ENCODE measurements at places on chromosomes 4 and X. TPM values are rescaled to one million over a fixed set of nuclear protein-coding genes. Genes with fewer than 3 reads are reported as not detected.

Gene AKAP14
- 0.42 TPM for polyA plus RNA-seq

Gene TMEM164
- 37.7 TPM for polyA plus RNA-seq

Gene SLC2A9
- polyA plus RNA-seq = 10.5 TPM

Gene SSX2
- polyA plus RNA-seq = not detected

Gene TGIF2LX
- not detected for polyA plus RNA-seq

Gene MAP7D2
- polyA plus RNA-seq = 0.56 TPM

Gene WFS1
- 25.3 TPM for polyA plus RNA-seq

Gene FOXO4
- 18.9 TPM for polyA plus RNA-seq

DNA sequence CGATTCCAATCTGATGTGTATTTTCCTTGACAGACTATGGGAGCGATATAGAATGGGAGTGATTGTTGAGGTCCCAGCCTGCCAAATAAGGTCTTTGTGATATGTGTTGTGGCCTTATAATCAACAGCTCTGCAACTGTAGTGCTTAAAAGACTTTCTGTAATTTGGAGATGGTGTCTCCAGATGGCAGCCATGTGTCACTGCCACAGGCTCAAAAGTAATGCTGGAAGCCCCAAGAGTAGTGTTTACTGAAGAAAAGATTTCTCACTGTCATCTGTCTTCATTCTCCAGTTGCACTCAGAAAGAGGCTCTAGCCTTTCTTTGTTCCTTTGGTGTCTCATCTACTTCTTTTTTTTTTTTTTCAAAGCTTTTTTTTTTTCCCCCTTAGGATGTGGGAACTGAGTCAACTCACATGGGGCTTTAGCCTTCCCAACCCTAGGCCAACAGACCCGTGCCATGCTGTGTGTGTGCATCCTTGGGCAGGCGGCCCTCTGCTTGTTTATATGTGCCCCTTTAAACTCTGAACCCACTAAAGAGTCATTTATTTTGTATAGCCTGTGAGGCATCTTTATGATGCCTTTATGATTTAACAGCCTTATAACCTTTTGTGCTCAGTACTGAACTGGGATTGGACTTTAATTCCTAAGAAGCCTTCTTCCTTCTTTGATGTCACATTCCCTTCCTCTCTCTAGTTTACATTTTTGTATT is 15.6 kb downstream of the SRPX2 start:
- DNase-seq = no peak

DNA sequence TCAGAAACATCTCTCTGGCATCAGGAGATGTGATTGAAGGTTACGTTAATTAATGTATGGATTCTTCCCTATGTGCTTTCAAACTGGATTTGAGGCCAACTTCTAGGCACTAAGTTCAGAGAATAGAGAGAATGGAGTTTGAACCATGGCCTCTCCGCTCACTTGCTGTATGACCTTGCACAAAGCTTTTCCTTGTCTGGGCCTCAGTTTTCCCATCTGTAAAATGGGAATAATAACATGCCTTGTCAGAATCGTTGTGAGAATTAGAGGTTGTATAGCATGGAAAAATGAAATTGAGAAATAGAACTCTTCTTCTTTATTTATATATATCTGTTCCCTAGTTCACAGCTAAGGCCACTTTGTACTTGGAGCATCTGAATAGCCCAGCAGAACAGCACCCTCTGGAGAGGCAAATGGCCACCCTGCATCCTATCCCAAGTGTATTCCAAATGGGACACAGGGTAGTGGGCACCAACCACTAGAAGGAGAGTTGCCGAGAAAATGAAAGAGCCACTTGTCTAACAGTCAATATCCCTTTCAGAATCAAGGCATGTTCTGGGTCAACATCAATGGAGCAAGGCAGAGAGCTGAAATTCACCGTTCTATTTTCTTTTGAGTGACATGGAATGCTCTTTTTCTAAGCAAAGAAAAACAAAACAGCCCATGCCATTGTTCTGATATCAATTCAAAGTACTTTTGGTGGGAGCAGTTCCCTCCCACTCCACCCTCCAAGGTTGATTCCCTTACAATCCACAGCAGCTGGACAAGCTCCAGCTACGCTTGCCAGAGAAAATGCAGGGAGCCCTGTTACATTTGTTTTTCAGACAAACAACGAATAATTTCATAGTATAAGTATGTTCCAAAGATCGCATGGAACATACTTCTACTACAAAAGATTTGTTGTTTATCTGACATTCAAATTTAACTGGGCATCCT is 23.3 kb upstream of the MTM1 start:
- DNase-seq = no peak

GRCh38 chr4:25427871-25428270 is 50.8 kb downstream of the ANAPC4 start:
- DNase-seq = no peak

DNA sequence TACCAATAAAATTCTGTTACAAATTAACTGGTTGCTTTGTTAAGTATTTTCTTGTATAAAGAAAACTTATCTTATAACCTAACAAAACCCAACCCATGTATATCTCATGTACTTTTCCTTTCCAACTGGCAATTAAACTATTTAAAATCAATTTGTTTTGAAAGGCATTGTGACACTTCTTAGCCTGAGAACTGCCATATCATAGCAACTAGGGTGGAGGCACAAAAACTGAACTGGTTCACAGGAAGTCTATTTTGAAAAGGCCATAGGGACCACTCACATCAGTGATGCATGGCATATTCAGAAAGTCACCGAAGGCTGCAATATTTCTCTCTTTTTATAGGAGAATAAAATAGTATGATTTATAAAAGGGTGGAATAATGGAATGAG is 40.5 kb upstream of the ARSJ start:
- DNase-seq = no peak

- no peak for DNase-seq
Observed at GRCh38 chrX:39409246-39409917, 608.1 kb downstream of the MID1IP1 start.

- no peak for DNase-seq
Observed at GRCh38 chrX:154013001-154013421, 6.7 kb downstream of the IRAK1 start.

DNA sequence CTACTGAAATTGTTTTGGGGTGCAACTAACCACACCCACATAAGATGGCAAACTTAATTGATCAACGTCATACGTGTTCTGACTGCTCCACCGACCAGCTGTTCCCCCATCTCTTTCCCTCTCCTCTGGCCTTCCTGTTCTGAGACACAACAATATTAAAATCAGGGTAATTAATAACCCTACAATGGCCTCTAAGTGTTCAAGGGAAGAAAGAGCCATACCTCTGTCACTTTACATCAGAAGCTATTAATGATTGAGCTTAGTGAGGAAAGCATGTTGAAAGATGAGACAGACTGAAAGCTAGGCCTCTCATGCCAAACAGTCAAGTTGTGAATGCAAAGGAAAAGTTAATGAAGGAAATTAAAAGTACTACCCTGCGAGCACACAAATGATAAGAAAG is 173.9 kb upstream of the FTHL17 start:
- no peak for DNase-seq

Data from left renal pelvis (tissue), 4 donors.